Fibroblast of skin of right biceps (primary cell): ENCODE measurements at places on chromosomes 7 and 10.
A peak's percentile ranks its signal among the peaks of the same experiment; 100 is the strongest.

- DNase-seq, result peak; percentile 18
Observed at GRCh38 chr7:132436121-132436520, 140.1 kb downstream of the PLXNA4 start.

DNA sequence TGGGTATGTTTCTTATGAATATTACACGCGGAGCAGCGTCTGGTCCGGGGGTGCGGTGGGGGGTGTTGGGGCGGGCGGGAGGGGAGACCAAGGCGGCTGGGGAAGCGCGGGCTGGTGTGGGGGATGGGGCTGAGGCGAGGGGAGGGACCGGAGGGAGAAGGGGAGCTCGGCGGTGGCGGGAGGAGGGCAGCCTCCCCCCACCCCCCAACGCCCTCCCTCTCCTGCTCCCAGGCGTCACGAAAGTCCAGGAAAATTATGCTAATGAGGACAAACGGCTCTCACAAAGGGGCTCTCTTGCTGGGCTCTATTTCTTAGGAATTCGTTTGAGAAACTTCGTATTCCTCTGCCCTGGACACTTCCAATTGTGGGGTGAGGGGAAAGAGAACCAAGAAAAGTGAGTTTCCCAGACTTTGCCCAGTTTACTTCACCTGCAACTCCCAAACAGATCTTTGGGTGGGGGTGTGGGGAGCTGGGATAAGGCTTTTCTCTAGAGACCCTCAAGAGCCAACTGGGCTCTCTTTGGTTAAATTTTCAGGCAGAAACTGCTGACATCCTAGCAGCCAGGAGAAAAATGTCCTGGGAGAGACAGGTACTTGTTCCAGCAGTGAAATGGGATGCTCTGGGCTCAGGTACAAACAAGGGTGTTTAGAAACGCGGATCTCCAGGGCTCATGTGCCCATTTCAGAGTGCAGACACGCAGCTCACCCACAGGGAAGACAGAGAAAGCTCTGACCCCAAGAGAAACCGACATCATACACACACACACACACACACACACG, 11.7 kb upstream of the HOXA2 start:
- peak; percentile 46 for DNase-seq

DNA sequence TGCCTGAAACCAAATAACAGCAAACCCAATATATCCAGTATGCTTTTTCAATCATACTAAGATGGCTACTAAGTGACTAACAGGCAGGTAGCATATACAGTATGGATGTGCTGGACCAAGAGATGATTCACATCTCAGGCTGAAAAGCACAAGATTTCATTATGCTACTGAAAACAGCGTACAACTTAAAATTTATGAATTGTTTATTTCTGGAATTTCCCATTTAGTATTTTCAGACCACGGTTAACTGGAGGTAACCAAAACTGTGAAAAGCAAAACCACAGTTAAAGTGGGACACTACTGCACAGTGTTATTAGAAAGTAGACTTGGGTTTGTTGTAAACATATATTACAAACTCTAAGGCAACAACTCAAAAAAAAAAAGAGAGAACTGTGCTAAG, 91.5 kb downstream of the KMT2C start:
- DNase-seq, result no peak

DNA sequence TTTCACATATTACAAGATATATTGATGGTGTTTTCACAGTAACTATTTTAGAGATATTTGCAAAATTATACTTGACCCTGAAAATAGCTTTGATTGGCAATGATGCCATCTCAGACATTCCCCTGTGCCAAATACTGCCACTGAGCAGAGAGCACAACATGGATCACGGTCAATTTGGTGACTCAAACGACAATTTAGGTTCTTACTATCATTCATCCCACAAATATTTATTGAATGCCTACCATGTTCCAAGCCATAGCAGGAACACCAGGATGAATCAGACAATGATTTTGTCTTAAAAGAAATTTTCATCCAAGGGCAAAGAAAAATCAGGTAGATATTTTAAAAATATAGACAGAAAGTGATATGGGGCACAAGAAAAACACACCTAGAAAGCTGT, 153.2 kb upstream of the ADO start:
- peak; percentile 64 for DNase-seq

DNA sequence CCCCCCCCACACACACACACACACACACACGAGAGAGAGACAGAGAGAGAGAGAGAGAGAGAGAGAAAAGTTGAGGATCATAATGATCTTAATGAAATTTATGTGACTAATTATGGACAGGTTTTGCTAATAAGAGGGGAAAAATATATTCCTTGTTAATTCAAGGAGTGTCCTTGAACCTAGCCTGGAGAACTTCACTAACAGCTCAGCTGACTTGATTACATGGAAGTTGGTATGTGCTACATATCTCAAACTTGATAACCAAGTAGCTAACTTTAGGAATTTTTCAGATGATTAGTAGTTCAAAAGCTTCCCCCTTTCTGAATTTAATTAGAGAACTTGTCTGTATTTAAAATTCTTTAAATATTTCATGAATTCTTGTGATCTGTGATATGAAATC, 15.3 kb downstream of the SLF2 start:
- no peak for DNase-seq

- no peak for DNase-seq
Observed at GRCh38 chr7:88218429-88218745, 1.5 kb downstream of the SRI start.

GRCh38 chr7:44654255-44654796, 47.9 kb downstream of the OGDH start:
- no peak for DNase-seq

DNA sequence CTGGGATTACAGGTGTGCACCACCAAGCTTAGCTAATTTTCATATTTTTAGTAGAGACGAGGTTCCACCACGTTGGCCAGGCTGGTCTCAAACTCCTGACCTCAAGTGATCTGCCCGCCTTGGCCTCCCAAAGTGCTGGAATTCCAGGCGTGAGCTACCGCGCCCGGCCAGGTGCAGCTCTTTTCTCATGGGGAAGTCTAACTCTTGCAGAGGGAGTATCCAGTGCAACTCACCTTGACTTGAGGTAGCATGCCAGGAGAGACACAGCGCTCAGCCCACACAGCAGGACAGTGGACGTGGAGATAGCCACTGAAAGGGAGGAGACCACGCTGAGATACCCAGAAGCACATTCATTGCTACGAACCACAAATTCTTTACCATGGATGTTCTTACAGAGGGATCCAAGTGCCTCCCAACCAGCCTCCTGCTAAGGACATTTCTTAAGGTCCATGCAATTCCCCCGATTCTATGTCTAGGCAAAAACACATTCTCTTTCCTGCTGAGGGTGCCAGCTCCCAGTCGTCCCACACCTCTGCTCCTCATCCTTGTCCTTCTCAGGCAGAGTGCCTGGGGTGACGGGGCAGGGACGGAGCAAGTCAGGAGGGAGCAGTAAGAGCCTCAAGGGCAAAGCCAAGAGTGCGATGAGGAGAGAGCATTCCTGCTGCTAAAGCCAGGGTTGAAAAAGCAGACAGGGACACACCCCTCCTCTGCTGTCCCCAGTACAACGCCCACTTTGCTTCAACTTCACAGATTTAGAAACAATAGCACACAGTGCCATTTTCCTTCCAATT, 21.0 kb downstream of the IL15RA start:
- DNase-seq, result no peak

GRCh38 chr10:104300736-104301292, 31.8 kb downstream of the GSTO2 start:
- DNase-seq, result peak; percentile 99

GRCh38 chr10:129846991-129847391, 117.1 kb downstream of the EBF3 start:
- DNase-seq, result no peak

- DNase-seq, result no peak
Observed at GRCh38 chr7:27763983-27764508, 24.1 kb downstream of the TAX1BP1 start.

- no peak for DNase-seq
Observed at GRCh38 chr10:4262449-4262848, 477.4 kb upstream of the KLF6 start.

- DNase-seq, result no peak
Observed at GRCh38 chr7:157565201-157565626, 228.4 kb downstream of the DNAJB6 start.

- DNase-seq, result no peak
Observed at GRCh38 chr7:50970092-50970491, 187.4 kb upstream of the GRB10 start.

DNA sequence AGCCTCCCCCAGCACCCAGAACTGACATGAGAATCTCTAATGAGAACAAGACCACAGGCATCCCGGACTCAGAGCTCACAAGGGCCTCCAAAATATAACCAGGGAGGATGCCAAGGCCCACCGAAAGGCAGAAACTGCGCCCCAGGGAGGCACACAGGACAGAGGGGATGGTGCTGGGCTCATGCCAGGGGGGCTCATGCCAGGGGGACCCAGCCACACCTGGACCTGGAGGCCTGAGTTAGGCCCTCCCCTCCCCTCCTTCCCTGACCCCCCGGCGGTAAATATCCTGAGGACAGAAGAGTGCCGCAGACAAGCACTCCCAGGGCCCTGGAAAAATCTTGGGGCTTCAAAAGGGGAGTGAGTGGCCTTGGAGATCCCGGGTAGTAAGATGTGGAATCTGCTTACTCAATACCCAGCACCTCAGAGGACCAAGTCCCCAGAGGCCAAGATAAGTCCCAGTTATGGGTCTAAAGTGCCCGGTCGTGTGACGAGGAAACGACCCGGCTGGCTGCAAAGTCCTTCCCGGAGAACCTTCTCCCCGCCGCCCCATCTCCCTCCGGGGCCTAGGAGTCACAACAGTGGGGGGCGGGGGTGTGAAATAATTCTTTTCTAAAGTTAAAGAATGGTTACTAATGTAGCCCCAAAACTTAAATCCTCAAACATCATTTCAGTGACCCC, 11.9 kb downstream of the PDGFA start:
- DNase-seq, result no peak

GRCh38 chr7:156156734-156157408, 344.6 kb upstream of the SHH start:
- DNase-seq, result no peak

DNA sequence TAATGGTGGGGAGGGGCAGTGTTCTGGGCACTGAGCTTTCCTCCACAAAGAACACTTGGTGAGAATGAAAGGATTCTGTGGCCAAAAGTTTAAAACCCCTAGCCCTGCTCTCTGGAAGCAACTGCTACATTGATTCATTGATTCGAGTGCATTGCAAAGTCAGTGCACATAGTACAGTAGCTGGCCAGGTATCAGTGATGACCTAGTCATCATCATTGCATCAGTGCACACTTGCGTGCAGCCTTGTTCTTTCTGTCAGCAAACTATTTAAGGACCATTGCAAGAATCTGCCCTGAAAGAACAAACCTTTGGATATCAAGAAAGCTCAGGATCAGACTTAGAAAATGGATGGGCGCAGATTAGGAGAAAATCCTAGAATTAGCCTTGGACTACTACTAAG, 47.4 kb downstream of the CUL1 start:
- DNase-seq, result no peak

DNA sequence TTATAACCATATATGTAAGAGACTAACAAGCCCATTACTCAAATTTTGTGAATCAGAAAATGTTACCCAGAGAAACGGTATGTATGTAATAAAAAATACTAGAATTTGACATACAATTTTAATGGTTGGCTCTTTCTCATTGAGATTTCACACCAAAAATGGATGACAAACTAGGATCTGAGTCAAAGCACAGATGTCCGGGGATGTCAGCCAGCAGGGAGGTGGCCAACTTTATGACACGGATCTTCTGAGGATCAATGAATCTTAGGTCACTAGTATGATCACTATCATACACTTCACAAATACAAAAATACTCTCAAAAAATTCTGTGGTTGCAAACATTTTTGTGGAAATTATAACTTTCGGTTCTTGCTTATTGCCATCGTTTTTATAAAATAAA, 173.5 kb upstream of the NFE2L3 start:
- DNase-seq, result no peak

GRCh38 chr7:104011829-104012228, 22.4 kb upstream of the RELN start:
- DNase-seq, result no peak

GRCh38 chr10:1609648-1609970, 127.7 kb downstream of the ADARB2 start:
- no peak for DNase-seq

GRCh38 chr7:85426487-85426960, 239.7 kb upstream of the SEMA3D start:
- DNase-seq, result no peak

DNA sequence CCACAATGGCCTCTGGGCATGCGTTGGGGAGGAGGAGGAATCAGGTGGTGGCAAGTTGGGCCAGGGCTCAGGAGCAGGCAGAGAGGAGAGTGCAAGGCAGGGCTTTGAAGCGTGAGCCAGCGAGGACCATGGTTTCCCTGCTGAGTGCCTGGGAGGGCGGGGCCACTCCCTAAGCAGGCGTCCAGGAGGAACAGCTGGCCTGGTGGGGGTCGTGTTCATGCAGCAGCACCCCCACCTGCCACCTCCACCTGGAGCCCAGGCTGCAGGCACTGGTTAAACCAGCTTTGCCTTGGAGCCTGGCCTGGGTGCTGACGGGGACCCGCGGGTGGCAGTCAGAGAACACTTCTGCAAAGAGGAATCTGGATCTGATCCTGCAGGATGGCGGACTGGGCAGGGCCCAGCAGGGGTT, 24.2 kb upstream of the AQP1 start:
- no peak for DNase-seq

DNA sequence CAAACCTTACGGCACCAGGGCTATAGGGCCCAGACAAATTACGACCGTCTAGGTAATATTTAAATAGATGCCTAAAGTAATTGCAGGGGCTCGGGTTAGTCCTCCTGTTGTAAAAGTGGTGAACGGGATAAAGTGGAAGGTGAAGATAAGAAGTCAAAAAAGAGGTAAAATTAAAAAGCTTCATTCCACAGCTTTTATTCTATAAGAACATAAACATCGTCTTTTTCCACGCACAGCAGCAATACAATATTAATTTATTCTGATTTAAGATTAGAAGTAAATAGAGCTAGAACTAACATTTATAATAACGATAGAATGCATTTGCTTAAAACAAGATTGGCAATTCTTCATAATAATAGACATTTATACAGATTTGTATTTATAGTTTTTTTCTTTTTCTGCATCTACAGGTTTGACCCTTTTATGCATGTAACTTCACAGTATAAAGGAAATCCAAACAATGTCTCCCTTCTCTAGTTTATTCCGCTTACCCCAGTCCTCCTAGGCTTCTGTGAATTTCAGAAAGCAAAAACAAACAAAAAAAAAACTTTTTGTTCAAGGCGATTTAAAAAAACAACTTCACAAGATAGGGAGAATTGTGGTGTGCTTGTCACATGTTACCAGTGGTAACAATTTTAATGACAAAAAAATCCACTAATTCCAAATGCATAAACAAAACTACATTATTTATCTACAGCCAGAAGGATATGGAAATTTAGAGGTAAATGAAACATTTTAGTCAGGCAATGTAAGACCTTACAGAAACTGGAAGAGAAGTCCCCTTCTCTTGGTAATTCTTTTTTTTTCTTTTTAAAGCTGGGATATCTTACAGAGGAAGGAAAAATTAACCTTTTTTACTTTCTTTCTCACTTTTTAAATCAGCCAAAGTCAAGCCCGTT, 3.4 kb downstream of the HOXA10 start:
- no peak for DNase-seq

- DNase-seq, result peak; percentile 82
Observed at GRCh38 chr10:112985690-112986543, 35.9 kb downstream of the TCF7L2 start.
